Anterior cingulate cortex (tissue), 58 donors: ENCODE measurements at places on chromosomes 2 and 18.

GRCh38 chr2:119371111-119371510 lies 4.3 kb downstream of the DBI start:
- peak; percentile 80 for DNase-seq

- no peak for DNase-seq
Measured at GRCh38 chr2:183963609-183964008, 634.7 kb upstream of the ZNF804A start.

GRCh38 chr18:64872710-64873458 lies 724.0 kb upstream of the LINC00305 start:
- DNase-seq: no peak

DNA sequence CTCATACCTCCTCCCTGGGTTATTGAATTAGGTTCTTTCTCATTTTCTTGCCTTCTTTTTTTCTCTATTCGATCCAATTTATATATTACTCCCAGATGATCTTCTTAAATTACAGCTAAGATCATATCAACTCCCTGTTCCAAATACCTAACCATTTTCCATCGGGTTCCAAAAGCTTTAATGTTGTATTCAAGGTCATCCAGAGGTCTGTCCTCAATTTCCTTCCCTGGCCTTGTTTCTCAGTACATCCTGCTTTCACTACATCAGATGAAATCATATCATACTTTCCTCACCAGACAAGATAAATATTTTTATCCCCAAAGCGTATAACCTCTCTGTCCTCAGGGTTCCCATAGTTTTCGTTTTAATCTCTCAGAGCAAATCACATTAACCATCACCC lies 36.3 kb upstream of the GREB1L start:
- DNase-seq: no peak

- no peak for DNase-seq
Measured at GRCh38 chr2:205495819-205496218, 186.5 kb upstream of the NRP2 start.

DNA sequence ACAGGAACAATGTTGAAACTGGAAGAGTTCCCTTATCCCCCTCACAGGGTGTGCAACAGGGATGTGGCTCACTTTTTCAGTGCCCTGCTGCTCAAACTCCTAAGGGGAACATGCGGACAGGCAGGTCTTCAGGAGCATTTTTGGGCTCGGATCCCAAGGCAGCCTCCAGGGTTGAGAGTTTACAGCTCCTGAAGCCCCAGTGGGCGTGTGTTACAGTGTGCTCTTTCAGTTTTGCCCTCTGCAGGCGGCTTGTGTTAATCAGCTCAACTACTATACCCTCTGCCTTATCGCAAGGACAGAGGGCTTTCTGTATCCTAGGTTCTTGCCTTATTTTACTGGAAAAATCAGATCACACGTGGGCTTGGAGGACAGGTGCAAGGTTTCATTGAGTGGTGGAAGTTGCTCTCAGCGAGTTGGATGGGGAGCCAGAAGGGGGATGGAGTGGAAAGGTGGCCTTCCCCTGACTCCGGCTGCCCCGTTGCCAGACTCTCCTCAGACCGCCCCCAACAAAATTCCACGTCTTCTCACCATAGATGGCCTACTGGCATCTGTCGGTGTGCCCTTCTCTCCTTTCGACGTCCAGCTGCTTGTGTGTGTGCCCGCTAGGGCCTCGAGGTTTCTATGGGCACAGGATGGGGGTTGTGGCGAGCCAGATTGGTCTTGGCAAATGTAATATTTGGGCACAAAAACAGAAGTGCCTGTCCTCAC lies 541.9 kb downstream of the TMX3 start:
- no peak for DNase-seq

- DNase-seq: no peak
Measured at GRCh38 chr2:74314107-74314506, 29.1 kb downstream of the SLC4A5 start.

DNA sequence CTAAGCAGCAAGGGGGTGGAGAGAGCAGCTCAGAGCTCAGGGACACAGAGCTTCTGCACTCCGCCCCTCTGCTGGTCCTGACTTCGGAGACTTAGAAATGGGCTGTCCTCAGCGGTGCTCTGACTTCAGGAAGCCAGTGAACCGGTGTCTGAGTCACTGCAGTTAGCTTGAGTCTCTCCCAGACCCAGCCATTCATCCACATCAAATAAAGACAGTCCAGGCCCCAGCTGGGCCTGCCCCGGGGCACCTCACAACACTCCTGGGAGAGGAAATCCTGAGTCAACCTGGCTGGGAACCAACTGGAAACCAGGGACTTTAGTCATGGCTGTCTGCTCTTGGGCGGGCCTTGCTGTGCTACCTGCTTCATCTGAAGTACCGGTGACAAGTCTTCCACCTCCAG lies 5.4 kb upstream of the ITGB6 start:
- DNase-seq: no peak

GRCh38 chr2:43576981-43577892 lies 18.6 kb downstream of the THADA start:
- DNase-seq: no peak

DNA sequence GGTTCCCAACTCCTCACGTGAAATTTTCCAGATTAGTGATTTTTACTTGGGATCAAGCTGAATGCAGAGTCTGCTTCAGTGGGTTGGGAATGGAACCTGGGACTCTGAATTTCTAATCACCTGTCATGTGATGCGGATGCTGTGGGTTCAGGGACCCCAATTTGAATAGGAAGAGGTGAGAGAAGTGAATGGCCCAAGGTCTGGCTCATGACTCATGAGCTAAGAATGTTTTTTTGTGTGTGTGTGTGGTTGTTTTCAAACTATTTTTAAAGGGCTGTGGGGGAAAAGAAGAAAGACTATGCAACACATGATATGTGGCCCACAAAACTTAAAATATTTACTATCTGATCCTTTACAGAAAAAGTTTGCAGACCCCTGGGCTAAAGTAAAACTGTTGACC lies 108.5 kb upstream of the CYRIA start:
- DNase-seq: no peak

GRCh38 chr2:204896146-204896545 lies 350.9 kb downstream of the PARD3B start:
- DNase-seq: no peak

DNA sequence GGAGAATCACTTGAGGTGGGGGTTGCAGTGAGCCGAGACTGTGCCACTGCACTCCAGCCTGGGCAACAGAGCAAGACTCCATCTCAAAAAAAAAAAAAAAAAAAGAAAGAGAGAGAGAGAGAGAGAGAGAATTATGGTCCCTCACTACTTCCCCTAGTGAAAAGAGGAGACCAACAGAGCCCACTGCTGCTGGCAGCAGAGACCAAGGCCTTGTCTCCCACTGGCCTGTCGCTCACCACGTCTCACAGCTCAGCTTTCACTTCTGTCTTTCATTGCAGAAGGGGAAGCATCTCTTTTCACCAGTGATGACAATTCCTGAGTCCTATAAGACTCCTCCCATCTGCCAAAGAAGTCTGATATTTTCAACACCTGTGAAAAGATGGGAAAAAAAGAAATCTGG lies 81.3 kb downstream of the CLHC1 start:
- DNase-seq: no peak

GRCh38 chr2:152155209-152155608 lies 20.4 kb downstream of the STAM2 start:
- DNase-seq: no peak

DNA sequence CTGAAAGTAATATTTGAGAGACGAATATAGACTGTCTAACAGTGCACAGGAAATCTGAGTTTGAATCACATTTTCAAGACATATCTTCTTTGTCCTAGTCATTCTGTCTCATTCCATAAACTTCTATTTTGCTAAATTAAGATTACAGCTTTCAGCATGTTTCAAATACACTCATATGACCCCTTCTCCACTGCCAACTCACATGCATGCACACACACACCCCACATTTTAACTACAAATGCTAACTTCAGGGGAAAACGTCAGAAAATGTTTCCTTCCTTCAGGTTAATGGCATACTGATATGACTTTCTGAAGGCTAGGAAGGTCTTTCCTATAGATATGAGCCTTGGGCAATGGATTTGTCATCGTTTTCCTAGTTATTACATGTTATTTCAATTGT lies 373.7 kb downstream of the RBM43 start:
- DNase-seq: no peak

DNA sequence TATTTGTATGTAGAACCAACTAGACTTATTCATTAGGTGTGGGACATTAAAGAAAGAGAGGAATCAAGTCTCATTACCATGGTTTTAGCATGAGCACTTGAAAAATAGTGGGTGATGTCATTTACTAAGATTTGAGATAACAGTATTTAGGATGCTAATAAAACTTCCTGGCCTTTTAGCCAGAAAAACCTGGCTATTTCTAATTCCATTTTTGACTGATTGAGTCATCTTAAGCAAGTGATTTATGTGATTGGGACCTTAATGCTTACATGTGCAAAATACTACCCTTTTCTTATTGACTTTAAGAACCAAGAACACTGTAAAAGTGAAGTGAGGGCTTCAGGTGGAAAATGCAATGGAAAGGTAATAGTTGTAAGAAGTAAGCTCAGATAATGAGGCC lies 196.8 kb upstream of the SESTD1 start:
- DNase-seq: no peak
